Ovary (tissue), 10 donors: ENCODE measurements at places on chromosomes 7 and 10. TPM values are rescaled to one million over a fixed set of nuclear protein-coding genes. Genes with fewer than 3 reads are reported as not detected.

GDF2 gene
- total RNA-seq = not detected

GRCh38 chr7:24227603-24228359, 56.2 kb upstream of the NPY start:
- no peak for DNase-seq

- no peak for DNase-seq
These were observed 63.4 kb downstream of the VAX1 start for GRCh38 chr10:117074621-117075020.

DNA sequence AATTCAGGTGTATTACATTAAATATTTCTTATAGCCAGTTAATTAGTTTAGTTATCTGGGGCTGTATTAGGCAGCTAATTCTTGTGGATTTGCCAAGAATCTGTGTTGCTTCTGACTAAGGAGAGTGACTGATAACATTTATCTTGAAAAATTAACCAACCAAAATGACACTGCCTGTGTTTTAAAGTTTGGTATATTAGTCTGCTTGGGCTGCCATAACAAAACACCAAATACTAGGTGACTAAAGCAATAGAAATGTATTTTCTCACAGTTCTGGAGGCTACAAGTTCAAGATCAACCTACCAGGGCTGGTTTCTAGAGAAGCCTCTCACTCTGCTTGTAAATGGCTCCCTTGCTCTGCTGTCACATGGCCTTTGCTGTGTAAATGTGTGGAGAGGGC, 12.9 kb downstream of the EXOC4 start:
- DNase-seq = no peak

GRCh38 chr10:62529396-62529795, 155.2 kb downstream of the ZNF365 start:
- DNase-seq = no peak

GRCh38 chr7:50812841-50813475, 30.3 kb upstream of the GRB10 start:
- DNase-seq = peak; percentile 31

LRRN3 gene
- total RNA-seq = 3.6 TPM

DNA sequence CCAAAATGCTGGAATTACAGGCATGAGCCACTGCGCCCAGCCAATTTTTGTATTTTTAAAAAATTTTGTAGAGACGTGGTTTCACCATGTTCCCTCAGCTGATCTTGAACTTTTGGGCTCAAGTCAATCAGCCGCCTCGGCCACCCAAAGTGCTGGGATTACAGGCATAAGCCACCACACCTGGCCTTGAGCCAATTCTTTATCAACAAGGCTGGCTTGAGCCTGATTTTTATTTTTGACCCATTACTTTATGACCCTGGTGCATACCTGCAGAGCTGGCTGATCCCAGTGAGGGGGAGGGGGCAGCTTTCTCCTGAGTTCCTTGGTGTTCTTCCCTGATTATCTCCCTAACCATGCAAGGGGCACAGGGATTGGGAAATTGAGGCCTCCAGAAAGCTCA, 15.8 kb upstream of the CPA1 start:
- DNase-seq = no peak

DNA sequence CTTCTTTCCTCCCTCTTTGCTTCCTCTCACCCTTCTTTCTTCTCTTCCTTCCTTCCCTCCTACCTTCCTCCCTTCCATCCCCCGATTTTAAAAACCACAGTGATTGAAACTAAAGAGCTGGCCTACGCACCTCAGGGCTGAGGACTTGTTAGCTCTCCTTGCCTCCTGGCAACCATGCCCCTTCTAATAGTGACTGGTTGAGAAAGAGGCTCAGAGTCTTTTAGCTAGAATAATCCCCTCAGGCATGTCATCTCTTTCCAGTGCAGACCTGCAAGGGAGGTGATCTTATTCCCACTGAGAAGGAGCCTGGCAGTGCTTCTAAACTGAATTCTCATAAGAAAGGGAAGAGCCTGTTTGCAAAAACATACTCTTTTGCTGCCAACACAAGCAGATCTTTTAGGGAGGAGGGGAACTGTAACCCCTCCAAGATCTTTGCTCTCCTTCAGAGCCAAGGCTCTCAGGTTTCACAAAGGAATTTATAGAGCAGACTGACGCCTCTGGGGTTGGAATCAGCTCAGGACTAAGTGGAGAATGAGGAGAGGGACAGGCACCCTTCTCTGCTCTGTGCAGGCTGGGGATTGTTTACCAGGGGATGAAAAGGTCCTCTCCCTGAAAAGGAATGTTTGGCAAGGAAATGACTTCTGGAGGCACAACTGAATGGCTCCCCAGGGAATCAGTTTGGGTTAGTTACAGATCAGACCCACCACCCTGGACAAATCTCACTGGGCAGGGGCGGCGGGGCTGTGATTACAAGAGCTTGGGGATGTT, 9.4 kb upstream of the ANKRD1 start:
- no peak for DNase-seq

DNA sequence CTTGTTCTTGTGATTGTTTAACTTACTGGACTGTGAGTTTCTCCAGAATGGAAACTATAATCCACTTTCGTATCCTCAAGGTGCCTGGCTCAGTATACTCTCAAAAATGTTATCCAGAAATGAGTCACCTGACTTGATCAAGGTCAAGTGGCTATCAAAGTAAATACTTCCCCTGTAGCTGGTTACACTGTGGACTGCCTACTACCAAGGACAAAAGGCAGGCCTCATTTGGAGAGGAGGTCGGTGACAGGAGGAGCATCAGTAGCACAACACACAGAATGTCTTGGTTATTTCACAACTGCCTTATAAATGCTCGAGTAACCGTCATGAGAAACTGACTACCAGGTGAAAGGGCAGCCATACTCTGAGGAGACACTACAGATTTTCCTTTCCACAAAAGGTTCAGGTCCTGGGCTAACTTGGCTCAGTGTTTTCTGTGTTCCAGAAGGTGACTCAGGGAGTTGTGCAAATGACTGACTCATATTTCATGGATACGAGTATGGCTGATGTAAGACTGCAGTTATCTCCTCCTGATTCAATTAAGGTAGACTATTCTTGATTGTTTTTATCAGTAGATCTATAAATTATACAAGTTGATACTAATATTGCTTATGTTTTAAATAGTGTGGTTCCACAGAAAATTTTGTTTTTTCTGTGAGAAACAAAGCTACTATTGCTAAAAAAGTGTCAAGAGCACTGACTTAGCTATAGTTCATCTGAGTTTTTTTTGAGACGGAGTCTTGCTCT, 4.2 kb upstream of the CCNY start:
- DNase-seq = no peak

C1QL3 gene
- not detected for total RNA-seq

GRCh38 chr10:34570887-34571286, 244.2 kb downstream of the PARD3 start:
- DNase-seq = no peak

DNA sequence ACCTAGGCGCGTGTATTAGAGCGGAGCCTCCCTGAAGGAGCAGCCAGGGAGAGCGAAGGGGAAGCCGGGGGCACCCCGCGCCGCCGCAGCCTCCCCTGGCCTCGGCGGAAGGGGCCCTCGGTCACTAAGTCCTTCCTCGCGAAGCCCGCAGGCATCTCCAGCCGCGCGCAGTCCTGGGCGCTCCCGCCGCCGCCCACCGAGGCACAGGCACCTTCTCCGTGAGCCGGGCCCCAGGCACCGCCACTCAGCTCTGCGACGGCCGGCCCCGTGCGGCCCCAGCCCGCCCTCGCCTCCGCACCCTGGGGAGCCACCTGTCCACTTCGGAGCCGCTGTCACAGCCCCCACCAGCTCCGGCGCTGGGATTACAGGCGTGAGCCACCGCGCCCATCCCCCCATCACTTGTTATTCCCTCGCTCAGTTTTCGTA, 80.8 kb downstream of the ZNF467 start:
- no peak for DNase-seq

EBLN1 gene
- not detected for total RNA-seq

HELLS gene
- total RNA-seq = 6.8 TPM

- no peak for DNase-seq
These were observed 31.1 kb downstream of the POT1 start for GRCh38 chr7:124898531-124898930.

DNA sequence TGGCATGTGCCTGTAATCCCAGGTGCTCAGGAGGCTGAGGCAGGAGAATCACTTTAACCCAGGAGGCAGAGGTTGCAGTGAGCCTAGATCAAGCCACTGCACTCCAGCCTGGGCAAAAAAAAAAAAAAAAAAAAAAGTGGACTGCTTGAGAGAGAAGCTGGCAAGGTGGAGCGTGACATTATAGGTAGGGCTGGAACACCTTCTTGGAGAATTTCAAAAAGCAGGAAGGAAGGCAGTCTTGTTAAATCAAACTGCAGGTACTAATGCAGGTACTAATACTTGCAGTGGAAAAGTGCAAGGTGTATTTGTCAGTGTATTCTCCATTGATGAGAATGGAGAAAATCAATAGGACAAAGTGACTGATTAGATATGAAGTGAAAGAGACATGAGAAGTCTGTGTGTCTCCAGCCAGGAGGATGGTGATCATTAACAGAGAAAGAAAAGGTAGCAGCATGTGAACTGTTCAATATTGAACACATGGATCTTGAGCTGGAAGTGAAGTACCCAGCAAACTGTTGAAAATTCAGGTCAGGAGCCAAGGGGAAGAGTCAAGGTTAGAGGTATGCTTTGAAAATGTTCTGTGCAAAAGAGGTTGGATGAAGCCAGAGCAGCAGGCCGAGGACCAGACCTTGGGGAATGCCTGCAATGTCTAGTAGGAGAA, 12.6 kb upstream of the SLC16A12 start:
- no peak for DNase-seq

DNA sequence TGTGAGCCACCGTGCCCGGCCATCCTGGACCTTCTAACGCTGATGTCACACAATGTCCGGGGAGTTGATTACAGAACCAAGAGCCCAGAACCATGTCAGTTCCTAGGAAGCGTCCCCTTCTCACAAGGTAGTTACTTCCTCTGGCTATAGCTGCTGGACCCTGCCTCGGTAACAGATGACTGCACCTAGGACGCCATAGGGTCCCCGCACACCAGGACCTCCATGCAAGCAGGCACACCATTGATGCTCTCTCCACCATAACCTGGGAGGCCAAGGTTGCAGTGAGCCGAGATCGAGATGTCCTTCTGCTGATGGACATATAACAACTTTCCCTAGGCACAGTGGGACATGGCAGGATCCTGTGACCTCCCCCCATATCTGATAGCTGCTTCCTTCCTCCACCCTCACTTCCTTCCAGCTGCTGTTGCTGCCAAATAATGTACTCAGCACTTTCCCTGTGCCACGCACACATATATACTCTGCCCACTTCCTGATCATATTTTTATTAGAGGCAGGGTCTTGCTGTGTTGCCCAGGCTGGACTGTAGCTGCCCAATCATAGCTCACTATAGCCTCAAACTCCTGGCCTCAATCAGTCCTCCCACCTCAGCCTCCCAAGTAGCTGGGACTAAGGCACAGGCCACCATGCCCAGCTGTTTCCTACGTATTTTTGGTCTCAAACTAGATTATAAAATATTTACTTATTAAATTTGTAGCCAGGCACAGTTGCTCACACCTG, 3.5 kb upstream of the SNX8 start:
- DNase-seq = no peak

DNA sequence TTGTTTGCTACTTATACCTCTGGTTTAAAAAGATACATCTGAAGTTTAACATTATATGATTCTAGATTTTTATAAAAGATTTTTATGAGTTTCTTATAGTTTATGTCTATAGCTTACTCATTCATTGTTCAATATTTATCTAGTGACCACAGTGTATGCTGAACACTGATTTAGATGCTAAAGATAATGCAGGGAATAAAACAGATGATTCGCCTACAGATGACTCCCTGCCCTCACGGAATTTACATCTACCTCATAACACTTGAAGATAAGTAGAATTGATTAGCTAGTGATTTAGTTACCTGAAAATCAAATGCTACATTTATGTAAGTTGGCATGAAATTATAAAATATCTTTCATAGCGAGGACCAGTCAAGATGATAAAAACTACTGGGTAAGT, 105.8 kb downstream of the HIPK2 start:
- DNase-seq = no peak

P4HA1 gene
- 40.5 TPM for total RNA-seq

DNA sequence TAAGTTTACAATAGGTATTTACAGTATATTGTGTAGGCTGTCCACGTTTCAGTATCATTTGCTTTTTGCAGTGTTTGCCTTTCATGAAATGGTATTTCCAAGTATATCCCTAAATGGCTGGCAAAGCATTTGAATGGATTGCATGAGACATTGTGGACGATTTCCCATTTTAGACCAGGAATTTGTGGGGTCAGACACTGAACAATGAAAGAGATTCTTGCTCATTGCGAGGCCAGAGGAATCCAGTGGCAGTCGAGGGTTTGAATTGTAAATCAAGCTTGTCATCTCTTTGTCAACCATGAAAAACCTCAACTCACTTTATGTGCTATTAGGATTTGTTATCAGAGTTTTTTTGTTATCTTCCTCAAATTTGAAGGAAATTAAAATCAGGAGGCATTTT, 70.8 kb downstream of the CREB5 start:
- DNase-seq = no peak

- DNase-seq = peak; percentile 43
These were observed 106.2 kb downstream of the ZMYND11 start for GRCh38 chr10:241451-241850.

LBX1 gene
- total RNA-seq = not detected

DNA sequence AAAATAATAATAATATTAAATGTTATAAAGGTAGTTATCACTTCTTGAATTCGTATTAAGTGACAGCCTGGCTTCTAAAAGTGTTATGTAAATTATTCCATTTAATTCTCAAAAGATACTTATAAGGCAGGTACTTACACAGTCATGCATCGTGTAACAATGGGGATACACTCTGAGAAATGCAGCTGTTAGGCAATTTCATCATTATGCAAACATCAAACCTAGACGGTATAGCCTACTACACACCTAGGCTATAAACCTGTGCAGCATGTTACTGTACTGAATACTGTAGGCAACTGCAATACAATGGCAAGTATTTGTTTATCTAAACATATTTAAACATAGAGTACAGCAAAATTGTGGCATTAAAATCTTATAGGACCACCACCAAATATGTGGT, 1.5 kb downstream of the IFIT1 start:
- no peak for DNase-seq

- no peak for DNase-seq
These were observed 305.8 kb downstream of the PLXNA4 start for GRCh38 chr7:132270517-132270916.

- DNase-seq = no peak
These were observed 119.3 kb upstream of the SEC61G start for GRCh38 chr7:54878339-54878738.

GRCh38 chr7:117810642-117811512, 62.4 kb downstream of the CTTNBP2 start:
- DNase-seq = no peak

GRCh38 chr7:97858221-97858620, 14.0 kb downstream of the ASNS start:
- DNase-seq = no peak

GRCh38 chr10:86827639-86828038, 71.2 kb downstream of the BMPR1A start:
- DNase-seq = no peak

GRCh38 chr10:88991899-88992320, 1.3 kb downstream of the FAS start:
- no peak for DNase-seq

CRHR2 gene
- not detected for total RNA-seq

- no peak for DNase-seq
These were observed 188.2 kb downstream of the KIF20B start for GRCh38 chr10:89889606-89890005.
